NCI-H1694 treated with DMSO at 0.1 percent for 48 hours (cell line): ENCODE measurements at places on chromosomes 5 and 9.

- no peak for DNase-seq
Observed at GRCh38 chr9:114055061-114055460, 23.0 kb downstream of the AMBP start.

- DNase-seq = no peak
Observed at GRCh38 chr5:119131530-119132304, 60.8 kb downstream of the DMXL1 start.

DNA sequence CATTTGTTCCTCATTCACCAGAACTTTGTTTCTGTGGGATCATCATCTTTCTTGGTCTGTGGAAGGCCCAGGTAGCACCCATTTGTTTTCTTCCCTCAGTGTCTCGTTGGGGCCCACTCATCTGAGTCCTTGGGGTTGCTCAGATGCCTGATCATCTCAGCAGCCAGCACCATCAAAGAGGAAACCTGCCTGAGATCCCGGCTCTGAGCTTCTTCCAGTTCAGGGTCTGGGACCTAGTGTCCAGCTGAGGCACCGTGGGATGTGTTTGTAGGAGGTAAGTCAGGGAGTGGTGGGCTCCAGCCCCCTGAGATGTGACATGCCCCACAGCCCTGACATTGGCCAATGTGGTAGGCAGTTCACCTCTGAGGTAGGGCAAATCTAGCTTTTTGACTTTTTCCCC lies 9.4 kb upstream of the CD180 start:
- no peak for DNase-seq

DNA sequence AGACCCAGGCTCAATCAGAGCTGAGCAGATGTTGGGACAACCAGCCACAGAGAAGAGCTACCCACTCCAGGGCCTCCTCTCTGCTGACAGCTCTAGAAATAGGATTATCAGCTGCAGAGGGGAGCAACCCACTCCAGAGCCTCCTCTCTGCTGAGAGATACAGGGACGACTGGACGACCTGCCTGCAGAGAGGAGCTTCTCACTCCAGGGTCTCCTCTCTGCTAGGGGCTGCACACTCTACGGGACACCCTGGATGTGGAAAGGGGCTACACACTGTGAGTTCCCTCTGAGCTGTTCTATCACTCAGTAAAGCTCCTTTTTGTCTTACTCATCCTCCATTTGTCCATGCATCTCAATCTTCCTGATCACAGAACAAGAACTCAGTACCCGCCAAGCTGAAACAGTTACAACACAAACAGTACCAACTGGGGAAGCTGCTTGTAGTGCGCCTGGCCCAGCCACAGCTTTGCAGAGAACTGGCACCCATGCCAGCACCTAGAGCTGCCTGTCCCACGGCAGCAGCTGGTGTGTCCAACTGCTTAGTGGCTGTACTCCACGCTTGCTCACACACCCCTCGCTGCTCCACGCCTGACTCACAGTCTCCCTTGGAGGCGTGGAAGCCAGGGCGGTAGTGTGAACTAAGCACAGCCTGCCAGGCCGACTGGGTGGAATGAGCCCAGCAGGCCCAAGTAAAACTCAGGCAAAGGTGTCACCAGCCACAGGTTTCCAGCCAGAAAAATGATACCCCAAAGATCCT lies 56.8 kb downstream of the PRELID2 start:
- DNase-seq = no peak

DNA sequence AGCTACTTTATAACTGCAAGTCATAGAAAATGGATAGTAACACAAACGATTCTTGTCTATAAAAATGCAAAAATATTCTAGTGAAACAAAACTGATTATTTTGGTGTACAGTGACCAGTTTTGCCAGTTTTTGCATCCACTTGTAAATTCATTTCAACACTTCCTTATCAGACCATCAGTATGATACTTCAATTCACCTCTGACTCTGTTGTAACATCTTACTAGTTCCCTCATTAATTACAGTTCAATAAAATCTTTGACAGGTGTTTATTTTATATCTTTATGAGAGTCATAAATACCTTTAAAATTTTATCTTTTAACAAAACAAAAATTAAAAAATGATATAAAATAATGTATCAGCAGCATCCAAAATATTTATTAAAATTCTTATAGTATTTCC lies 13.1 kb upstream of the PTCH1 start:
- DNase-seq = no peak

- no peak for DNase-seq
Observed at GRCh38 chr5:57410374-57411320, 72.0 kb downstream of the ACTBL2 start.

- DNase-seq = no peak
Observed at GRCh38 chr5:180791611-180792213, 10.9 kb downstream of the MGAT1 start.
